ENCODE measurements at places on chromosomes 1 and 21. TPM values are rescaled to one million over a fixed set of nuclear protein-coding genes. Genes with fewer than 3 reads are reported as not detected.

- no peak for DNase-seq
Observed at GRCh38 chr1:243493156-243494129, 237.6 kb downstream of the SDCCAG8 start.

GRCh38 chr1:181704546-181704945 lies 221.2 kb downstream of the CACNA1E start:
- peak; percentile 9 for DNase-seq

DNA sequence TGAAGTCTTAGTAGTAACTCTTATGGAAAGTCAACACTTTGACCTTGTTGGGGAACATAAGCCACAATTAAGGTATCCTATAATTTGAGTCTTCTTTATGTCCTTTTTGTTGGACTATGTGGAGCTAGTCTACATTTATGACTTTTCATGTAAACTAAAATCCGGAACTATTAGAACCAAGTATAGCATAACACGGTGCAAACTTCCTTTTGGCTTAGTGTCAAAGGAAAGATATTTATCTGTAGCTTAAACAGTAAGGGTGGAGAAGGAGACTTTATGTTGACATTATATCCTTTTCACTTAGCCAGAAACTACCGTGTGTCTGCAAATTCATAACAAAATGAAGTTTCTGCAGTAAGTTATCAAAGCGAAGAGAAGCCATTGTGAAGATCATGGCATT lies 7.3 kb downstream of the UAP1 start:
- DNase-seq = no peak

DNA sequence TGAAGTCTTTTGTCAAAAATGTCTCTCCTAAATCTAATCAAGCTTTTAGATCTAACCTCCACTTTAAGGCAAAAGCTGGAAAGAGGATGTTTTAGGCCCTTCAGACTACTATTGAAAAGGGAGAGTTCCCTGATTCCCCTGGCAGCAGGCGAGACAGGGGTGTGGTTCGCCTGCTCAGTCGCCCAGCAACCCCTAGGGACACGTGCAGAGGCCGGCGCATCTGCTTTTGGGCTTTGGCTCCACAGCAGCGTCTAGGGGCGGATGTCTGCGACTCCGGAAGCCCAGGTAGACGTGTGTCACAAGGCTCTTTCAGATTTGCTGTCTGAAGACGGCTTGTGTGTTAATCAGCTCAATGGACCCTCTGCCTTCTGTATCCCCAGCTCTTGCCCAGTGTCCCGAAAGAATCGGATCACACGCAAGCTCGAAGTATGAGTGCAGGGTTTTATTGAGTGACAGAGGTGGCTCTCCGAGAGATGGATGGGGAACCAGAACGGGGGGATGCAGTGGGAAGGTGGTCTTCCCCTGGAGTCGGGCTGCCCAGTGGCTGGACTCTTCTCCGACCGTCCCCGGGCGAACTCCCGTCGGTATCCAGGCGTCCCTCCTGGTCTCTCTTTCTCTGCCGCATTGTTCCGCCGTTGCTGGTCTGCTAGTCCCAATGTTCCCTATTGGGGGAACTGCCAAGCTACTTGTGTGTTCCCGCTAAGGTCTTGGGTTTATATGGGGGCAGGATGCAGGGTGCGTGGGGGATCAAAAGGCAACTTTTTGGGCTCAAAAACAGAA lies 45.5 kb downstream of the OLFML2B start:
- DNase-seq = no peak

GRCh38 chr1:150372580-150372979 lies 8.6 kb downstream of the RPRD2 start:
- no peak for DNase-seq

DNA sequence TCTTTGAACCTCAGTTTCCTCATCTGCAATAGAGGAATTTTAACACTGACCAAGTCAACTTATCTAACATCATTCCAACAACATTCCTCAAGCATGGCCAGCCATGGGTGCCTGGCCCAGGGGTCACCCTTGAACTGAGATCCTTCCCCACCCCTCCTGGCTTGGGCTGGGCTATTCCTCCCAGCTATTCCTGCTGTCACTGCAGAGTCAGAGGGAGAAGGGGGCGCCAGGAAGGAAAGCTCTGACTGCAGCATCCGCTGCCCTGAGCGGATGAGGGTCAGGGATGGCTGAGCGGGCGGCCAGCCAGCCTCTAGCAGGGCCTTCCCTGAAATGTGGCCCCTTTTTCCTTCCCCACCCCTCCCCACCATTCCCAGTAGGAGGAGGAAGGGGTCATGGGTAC lies 3.1 kb downstream of the TINAGL1 start:
- DNase-seq = no peak

- no peak for DNase-seq
Observed at GRCh38 chr1:236207121-236207520, 64.8 kb downstream of the GPR137B start.

DNA sequence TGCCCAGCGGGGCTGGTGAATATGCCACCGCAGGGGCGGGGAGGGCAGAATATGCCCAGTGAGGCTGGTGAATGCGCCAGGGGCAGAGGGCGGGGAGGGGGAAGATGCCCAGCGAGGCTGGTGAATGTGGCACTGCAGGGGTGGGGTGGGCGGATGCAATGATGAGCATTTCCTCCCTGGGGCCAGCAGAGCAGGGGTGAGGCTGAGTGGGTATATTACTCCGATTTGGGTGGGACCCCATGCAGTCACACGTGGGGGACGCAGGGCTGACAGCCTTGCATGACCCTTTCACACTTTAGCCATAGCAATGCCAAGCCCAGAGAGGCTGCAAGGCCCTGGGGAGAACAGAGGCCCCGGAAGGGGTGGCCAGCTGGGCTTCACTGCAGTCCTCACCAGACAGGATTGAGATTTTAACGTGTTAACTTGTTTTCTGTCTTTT lies 9.3 kb upstream of the SLX9 start:
- no peak for DNase-seq

DNA sequence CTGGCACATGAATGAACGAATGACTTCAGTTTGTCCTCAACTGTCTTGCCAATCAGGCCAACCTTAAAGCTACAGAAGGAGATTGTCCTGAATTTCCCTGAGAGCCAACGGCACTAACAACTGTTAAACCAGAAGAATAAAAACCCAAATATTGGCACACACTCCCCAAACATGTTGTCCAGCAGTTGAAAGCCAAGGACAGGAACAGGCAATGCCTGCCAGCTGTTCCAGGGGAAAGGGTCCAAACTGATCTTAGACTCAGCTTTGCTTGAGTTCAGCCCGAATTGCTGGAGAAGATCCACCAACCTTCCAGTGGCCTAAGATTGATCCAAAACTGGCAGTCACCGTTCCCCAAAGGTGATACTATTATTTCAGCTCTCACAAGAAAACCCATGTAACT lies 22.4 kb upstream of the AHCTF1 start:
- DNase-seq = no peak

IVL gene
- polyA plus RNA-seq = 0.13 TPM

CCDC30 gene
- 5.8 TPM for polyA plus RNA-seq
